Activated CD4-positive, alpha-beta T cell treated with anti-CD3 and anti-CD28 coated beads, Interleukin-2, amount 50 U/mL, for 24 hours (primary cell): ENCODE measurements at places on chromosomes 4 and X.

DNA sequence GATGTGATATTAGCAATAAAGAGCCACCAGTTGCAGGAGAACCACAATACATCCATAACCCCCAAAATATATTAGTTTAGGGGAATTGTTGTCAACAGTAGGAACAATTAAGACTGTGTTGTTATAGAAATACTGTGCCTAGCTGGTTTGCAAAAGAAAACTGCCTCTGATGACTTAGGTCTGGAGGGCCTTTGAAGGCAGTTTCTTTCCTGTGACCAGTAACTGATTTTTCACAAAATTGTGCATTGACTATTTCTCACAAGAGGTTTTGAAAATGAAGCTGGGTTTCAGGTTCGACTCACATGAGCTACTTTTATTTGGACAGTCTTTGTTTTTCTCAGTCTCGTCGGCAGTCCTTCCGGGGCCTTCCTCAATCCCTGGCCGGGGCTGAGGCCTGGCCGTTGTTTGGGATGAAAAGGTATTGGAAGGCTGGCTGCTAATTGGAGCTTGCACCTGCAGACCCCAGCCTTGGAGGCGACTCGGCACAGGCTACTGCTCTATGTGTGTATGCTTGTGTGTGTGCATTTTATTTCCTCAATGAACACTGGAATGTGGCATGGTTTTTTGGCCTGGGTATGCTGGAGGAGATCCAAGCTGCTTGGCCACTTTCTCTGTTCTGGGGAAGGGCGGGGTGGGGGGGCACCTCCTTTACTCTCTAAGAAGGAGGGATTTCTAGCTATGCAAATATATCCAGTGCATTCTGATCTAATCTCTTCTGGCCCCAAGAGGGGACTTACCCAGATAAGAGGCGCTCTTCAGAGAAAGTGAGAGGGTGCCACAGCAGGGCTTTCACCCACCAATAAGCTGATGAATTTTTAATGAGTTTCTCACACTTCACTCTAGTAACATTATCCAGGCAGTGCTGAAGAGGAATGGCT is 49.5 kb upstream of the LNX1 start:
- DNase-seq = no peak

- DNase-seq = no peak
Measured at GRCh38 chrX:153305972-153306371, 15.6 kb downstream of the PNMA6F start.

DNA sequence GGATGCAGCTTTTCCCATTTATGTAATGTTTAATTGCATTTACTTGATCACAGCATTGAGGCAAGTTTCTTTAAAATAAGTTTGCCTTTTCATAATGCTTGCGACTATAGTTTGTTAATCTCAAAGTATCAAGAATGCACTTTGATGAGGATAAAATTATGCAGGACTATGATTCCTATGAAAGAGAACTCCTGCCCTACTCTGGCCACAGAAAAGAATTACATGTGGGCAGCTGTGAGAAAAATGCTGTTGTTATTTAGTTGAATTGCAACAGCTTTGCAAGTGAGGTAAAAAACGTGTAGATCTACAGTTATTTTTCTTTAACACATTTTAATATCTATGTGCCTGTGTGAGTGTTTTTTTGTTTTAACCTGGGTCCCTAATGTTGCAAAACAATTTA is 12.5 kb upstream of the OSTC start:
- no peak for DNase-seq

DNA sequence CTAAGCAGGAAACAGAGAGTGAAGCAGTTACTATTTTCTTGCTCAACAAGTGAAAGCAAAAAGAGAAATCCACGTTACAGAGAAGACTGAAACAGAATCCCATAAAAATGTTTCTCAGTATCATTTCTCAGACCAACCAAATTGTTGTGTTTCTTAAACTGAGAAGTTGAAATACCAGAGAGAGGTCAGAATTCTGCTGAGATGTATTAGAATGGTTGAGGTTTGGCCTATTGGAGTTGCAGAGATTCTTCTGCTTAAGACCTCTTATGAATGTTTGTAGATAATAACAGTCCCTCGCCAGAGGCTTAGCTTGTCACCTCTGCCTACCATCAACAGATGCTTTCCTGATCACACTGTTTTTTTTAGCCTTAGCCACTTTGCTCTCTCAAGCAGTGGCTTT is 481.4 kb downstream of the TRIML1 start:
- no peak for DNase-seq

DNA sequence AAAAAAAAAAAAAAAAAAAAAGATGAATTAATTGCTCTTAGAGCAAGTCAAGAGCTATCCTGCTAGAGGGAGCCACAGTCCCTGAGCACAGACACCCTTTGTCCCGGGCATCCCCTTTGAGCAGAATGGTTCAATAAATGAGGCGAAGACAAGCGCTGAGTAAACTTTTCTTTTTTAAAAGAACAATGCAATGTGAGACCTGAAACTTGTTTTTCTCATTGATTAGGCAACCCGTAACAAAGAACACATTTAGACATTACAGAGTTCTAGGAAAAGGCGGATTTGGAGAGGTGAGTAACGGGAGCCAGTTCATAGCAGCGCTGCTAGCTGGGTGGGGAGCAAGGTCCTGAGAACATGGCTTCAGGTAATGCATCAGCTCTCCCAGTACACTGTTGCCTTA is 46.1 kb downstream of the GRK4 start:
- no peak for DNase-seq

GRCh38 chr4:110626532-110627153 is 3.8 kb upstream of the PITX2 start:
- DNase-seq = no peak

GRCh38 chrX:154712781-154713740 is 37.8 kb downstream of the GAB3 start:
- DNase-seq = no peak

- no peak for DNase-seq
Measured at GRCh38 chr4:123622572-123622971, 226.0 kb downstream of the SPRY1 start.

GRCh38 chrX:20313899-20314298 is 47.2 kb upstream of the RPS6KA3 start:
- DNase-seq = no peak

DNA sequence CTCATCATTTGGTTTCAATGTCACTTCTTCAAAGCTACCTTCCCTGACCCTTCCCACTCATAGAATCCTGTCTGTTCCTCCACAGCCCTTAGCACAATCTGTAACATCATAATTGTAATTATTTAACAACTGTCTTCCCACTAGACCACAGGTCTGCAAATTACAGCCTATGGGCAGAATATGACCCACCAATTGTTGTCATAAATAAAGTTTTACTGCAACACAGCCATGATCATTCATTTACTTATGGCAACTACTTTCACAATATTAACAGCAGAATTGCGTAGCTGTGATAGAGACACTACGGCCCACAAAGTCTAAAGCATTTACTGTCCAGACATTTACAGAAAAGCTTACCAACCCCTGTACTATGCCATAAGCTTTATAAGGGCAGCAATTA is 15.9 kb downstream of the USP46 start:
- no peak for DNase-seq

GRCh38 chr4:80592950-80593349 is 257.4 kb downstream of the CFAP299 start:
- DNase-seq = no peak

DNA sequence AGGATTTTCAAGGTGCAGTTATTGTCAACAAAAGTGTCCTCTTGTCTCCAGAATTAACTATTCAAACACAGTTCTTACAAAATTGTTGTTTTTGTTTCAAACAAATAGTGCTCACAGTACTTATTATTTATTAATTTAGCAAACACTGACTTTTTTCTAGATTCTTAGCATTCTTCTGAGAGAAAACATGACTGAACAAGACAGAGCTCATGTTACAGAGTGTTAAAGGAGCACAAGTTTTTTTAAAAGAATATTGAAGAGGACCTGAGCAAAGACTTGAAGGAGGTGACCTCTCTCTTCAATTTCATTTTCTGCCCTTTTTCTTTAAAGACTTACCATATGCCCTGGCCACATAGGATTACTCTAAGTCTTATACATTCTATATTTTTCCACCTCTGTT is 2220.3 kb upstream of the AGA start:
- no peak for DNase-seq

- no peak for DNase-seq
Measured at GRCh38 chr4:41067369-41067768, 147.0 kb downstream of the APBB2 start.

DNA sequence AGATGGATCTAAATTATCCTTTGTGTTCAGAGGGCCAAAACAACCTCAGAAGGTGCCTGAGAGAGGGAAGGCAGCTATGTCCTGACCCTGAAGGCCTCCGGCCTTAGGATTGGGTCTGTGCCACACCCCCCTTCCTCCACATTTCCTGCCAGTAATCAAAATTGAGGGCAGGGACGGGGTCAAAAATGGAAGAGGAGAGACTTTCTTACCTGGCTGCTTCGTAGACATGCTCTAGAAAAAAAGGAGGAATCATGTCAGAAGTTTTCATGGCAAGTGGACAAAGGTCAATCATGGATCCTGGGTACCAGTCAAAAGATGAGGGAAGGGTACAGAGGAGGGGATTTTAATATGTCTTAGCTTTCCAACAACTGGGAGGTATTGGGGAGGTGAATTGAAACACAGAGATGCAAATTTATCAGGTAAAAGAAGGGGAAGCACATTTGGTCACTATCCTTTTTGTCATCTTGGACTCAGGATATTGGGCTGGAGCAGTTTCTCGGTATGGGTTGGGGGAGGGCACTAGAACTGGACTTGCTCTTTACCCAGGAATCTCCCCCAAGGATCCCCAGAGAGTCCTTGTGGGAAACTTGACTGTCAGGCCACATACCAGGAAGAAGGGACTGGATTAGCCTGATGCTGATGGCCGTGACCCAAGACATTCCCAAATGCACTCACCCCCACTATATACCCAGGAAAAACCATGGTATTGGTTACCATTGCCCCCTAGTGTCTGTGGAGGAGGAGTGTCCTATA is 17.1 kb downstream of the VSIG4 start:
- no peak for DNase-seq

DNA sequence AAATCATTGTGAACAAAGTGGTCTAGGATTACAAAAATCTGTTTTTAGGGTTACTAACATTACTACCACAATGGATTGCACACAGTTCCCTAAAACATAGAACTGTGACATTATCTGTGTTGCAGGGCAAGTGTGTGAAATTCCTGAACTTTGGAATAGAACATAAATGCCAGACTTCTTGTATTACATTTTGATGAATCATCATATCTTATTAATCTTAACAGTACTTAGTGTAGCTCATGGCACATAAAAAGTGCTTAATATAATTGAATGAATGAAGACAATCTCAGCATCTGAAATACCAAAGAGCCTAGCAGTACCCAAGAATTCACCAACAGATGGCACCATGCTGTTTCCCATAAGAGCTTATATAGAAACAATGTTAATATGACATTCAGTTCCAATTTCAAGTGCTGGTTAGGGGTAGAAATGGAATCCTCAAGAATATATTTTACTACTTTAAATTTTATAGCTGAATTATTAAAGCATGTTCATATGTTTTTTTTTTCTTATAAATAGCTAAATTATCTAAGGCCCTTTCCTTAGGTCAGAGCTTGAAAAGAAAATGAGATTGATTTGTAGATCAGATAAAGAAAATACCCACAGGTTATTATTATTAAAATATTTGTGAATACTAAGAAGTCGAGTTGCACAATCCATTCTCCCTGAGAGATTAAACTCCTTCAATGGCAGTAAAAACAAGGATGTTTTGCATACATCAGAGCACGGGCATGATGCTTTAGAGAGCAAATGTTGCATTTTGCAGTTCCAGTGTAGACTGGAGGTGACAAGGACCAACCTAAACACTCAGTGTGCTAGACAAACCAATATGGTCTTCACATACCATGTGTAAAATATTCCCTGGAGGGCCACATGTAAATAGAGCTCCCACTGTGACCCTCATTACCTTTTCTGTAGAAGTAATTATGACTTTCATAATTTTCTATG is 25.7 kb upstream of the SHISA3 start:
- no peak for DNase-seq

DNA sequence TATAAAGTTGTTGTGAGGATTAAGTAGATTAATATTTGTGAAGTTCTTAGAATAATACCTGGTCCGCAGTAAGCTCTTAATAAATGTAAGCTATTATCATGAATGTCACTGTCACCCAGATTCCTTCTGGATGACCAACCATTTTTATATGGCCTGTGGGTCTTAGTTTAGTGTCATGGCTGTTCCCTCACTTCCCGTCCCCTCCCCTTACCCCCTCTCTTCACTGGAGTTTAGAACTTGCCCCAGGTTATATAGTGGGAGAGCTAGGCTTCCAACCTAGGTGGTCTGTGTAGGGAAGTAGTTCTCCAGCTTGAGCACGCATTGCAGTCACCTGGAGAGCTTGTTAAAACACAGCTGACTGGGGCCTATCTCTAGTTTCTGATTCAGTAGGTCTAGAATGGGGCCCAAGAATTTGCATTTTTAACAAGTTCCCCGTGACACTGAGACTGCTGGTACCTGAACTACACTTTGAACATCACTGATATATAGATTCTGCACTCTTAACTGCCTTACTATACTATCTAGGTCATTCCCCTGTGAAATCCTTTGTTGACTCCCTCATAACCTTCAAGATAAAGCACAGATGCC is 66.9 kb upstream of the PLAC1 start:
- DNase-seq = no peak

DNA sequence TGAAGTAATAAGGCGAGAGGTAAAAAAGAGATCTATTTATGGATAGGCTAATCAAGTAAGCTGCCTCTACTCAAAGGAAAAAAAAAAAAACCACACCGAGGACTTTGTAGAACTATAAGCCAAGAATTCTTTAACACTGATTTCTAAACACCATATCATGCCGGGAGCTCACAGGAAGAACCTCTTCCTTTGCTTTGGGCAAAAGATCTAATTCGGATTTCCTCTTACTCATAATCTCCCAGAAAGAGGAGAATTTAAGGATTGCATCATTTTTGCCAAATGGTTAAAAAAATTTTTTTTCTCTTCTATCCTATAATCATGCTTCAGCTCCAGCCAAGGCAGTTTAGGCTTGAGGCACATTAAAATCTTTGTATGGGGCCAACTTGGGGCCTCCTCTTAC is 95.5 kb downstream of the ZNF827 start:
- DNase-seq = no peak
